ENCODE measurements at places on chromosomes 5 and 9.
A peak's percentile ranks its signal among the peaks of the same experiment; 100 is the strongest.

DNA sequence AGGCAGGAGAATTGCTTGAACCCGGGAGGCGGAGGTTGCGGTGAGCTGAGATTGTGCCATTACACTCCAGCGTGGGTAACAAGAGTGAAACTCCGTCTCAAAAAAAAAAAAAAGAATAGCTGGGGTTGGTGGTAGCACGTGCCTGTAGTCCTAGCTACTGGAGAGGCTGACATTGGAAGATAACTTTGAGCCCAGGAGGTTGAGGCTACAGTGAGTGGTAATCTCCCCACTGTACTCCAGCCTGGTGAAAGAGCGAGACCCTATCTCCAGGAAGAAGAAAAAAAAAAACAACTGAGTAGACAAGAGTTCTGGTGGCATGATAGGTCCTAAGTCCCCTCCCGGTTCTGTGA lies 26.3 kb downstream of the GOLGA2 start:
- no peak overlapping the region for H3K4me3 ChIP-seq
- no peak for DNase-seq
- H3K36me3 ChIP-seq: no peaks in the 10 kb centered on the region
- H3K27me3 ChIP-seq: no peaks in the 10 kb centered on the region
- H3K4me1 ChIP-seq: peaks cover 5% of the 10 kb centered on the region

DNA sequence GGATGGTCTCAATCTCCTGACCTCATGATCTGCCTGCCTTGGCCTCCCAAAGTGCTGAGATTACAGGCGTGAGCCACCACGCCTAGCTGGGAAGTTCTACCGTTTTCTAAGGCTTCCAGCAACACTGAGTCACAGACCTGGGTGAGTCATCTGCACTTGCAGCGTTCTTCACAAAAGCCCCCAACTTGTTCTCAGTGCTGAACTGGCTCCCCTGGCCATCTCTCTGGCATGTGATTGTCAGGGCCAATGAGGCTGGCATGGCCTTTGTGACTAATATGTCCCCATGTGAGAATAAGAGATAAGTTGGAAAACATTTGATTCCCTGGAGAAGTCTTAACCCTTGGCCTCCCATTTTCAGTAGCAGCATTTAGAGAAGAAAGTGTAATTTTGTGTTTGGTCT lies 124.4 kb downstream of the WDR41 start:
- peak overlapping the region; percentile 59 for H3K27ac ChIP-seq
- peaks cover 40% of the 10 kb centered on the region for H3K4me1 ChIP-seq
- H3K27me3 ChIP-seq: no peaks in the 10 kb centered on the region
- no peaks in the 10 kb centered on the region for H3K36me3 ChIP-seq
- no peak overlapping the region for H3K4me3 ChIP-seq

DNA sequence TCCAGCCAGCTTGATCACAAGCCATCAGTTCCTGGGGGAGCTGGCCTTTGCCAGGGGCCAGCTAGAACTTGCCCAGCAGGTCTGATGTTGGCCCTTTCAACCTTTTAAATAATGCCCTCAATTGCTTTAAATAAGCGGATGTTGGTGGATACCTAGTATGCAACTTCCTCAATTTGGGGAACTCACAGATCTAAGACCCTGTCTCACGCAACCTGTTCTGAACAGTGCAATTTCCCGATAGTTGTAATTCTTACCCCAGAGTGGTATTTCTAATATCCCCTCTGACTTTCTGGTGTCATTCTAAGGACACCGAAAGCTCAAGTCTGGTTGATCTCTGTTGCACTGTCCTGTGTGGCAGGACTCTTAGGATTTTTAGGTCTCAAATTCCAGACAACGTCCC lies 23.1 kb downstream of the GALNT12 start:
- no peak overlapping the region for H3K27ac ChIP-seq
- no peak overlapping the region for H3K4me3 ChIP-seq
- no peaks in the 10 kb centered on the region for H3K36me3 ChIP-seq
- H3K4me1 ChIP-seq: no peaks in the 10 kb centered on the region
- no peak for DNase-seq

DNA sequence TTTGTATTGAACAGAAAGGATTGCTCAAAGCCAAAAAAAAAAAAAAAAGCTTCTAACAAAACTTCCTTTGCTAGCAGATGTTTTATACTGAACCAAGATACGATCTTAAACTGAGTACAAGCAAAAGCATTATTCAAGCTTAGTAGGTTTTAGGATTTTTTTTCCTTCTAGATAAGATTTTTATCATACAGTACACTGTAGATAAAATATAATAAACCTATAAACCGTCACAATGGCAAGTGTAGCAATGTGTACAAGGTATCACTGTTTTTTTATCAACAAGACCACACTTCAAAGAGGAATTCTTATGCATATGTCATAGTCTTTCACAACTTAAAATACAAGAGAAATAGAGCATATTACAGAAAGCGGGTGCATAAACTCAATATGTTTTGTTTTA lies 56.5 kb upstream of the TRPM3 start:
- H3K4me1 ChIP-seq: no peaks in the 10 kb centered on the region
- H3K4me3 ChIP-seq: no peak overlapping the region
- no peak overlapping the region for H3K27ac ChIP-seq
- no peaks in the 10 kb centered on the region for H3K27me3 ChIP-seq
- no peaks in the 10 kb centered on the region for H3K36me3 ChIP-seq

DNA sequence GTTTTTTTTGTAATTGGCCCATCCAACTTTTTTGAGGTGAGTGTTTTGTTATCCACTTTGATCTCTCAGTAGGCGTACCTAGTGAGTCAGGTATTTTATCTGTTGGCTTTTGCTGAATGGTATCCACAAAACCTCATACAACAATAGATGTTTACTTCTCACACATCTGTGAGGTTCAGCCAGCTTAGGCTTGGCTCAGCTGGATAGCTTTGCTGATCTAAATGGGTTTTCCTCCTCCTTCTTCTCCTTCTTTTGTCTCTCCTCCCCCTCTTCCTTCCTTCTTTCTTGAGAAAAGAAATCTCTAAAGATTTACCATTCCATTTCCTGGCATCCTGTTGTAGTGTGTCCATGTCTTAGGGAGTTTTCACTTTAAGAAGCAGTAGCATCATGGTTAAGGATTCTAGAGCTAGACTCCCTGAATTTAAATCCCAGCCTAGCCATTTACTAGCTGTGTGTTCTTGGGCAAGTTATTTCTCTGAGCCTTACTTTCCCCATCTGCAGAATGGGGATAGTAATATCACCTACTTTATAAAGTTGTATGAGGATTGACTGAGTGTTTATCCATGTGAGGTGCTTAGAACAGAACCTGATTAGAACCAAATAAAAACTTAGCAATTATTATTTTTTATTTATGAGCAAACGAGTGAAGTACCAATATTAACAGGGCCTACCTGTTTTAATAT lies 126.3 kb downstream of the ARHGAP26 start:
- no peaks in the 10 kb centered on the region for H3K4me1 ChIP-seq
- H3K27me3 ChIP-seq: no peaks in the 10 kb centered on the region
- no peak overlapping the region for H3K27ac ChIP-seq
- H3K4me3 ChIP-seq: no peak overlapping the region

DNA sequence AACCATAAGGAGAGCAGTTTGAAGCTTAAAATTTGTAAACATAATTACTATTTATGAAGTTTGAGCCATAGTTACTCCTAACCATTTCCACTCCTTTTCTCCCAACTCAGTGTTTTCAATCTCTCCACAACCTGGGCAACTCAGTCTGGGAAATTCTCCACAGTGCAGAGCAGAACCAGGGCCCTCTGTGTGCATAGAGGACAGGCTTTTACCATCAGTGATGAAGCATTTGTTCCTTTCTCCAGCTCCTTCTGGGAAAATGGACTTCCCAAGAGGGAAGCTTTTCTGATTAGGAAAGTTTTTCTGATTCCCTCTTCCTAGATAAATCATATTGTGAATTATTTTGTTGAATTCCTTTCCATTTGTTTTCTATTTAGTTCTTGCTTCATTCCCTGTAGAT lies 132.3 kb upstream of the MPDZ start:
- no peak overlapping the region for H3K27ac ChIP-seq
- no peaks in the 10 kb centered on the region for H3K27me3 ChIP-seq
- H3K4me3 ChIP-seq: no peak overlapping the region
- no peaks in the 10 kb centered on the region for H3K36me3 ChIP-seq
- peaks cover 15% of the 10 kb centered on the region for H3K4me1 ChIP-seq

DNA sequence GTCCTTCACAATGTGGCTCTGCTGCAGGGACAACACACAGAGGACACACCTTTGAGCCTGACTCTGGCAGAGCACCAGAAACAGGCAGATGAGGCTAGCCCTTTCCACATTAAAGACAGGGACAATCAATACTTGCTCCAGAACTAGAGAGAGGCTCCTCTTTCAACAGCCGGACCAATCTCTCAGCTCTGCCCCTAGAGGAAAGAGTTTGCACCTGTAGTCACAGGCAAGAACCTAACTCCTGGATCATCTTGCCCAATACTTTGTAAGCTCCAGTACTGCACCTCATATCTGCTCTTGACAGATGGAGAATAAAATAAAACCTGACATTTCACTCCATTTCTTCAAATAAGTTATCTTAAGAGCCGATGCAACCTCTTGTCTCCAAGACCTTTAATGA lies 52.1 kb downstream of the EPB41L4A start:
- no peaks in the 10 kb centered on the region for H3K4me1 ChIP-seq
- H3K36me3 ChIP-seq: no peaks in the 10 kb centered on the region
- no peak overlapping the region for H3K4me3 ChIP-seq
- H3K27me3 ChIP-seq: no peaks in the 10 kb centered on the region
- DNase-seq: no peak

- no peak overlapping the region for H3K4me3 ChIP-seq
- DNase-seq: no peak
- no peaks in the 10 kb centered on the region for H3K36me3 ChIP-seq
- no peaks in the 10 kb centered on the region for H3K27me3 ChIP-seq
- no peaks in the 10 kb centered on the region for H3K4me1 ChIP-seq
Measured at GRCh38 chr5:2168601-2169429, 286.1 kb upstream of the IRX4 start.

GRCh38 chr5:82620957-82621600 lies 342.9 kb upstream of the RPS23 start:
- no peaks in the 10 kb centered on the region for H3K27me3 ChIP-seq
- no peaks in the 10 kb centered on the region for H3K36me3 ChIP-seq
- H3K27ac ChIP-seq: no peak overlapping the region
- no peaks in the 10 kb centered on the region for H3K4me1 ChIP-seq
- DNase-seq: no peak

GRCh38 chr9:80883826-80884579 lies 805.3 kb downstream of the TLE1 start:
- no peak overlapping the region for H3K4me3 ChIP-seq
- H3K27ac ChIP-seq: no peak overlapping the region
- H3K4me1 ChIP-seq: no peaks in the 10 kb centered on the region

DNA sequence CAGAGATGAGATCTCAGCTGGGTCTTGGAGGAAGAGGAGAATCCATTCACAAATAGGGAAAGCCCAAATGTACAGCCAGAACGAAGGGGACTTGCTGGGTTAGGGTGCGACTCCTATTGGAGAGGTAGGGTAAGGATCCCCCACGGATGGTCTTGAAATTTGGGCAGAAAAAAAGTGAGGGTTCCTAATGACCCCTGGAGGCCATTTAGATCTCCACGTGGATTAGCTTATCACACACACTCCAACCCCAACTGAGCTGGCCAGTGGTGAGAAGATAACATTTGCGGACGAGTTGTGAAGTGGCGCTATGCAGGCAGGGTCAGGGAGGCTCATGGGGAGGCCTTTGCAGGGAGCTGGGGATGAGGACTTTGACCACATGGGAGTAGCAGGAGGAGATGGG lies 86.0 kb downstream of the FSTL4 start:
- no peaks in the 10 kb centered on the region for H3K36me3 ChIP-seq
- H3K27ac ChIP-seq: no peak overlapping the region
- no peak for DNase-seq
- no peak overlapping the region for H3K4me3 ChIP-seq
- no peaks in the 10 kb centered on the region for H3K4me1 ChIP-seq
- no peaks in the 10 kb centered on the region for H3K27me3 ChIP-seq

DNA sequence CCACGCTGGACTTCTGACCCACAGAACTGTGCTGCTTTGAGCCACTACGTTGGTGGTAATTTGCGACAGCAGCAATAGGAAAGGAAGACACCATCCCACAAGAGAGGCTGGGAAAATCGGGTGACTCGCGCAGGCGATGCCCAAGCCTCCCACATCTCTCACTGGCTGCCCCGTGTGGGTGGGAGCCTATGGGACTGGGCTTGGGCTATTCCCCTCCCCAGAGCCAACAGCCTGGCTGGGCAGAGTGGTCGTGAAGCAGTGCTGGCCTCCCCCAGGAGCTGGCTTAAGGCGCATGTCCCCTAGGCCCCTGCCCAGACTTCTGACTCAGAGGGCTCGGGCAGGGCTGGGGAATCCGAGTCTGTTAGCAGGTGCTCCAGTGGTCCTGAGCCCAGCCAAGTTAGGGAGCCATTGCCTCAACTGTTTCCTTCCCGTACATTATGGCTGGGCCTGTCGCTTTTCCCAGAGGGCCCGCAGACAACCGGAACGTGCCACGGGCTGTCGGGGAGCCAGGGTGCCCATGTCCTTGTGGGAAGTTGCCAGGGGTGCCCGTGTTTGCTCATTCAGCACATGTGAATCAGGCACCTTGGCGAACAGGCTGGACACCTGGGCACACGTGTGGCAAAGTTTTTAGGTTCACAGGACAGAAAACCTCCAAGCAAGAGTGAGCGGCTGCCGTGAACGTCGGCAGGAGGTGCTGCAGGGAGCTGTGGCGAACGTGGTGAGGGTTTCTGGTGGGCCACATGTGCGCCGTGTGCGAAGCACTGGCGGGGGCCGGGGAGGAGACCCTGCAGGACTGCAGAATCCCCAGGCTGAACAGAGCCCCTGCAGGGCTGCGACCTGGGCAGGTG lies 7.0 kb upstream of the RASGEF1C start:
- H3K36me3 ChIP-seq: no peaks in the 10 kb centered on the region
- H3K27ac ChIP-seq: no peak overlapping the region
- H3K27me3 ChIP-seq: no peaks in the 10 kb centered on the region
- H3K4me3 ChIP-seq: no peak overlapping the region

GRCh38 chr5:151267491-151268260 lies 14.7 kb downstream of the GM2A start:
- no peak overlapping the region for H3K27ac ChIP-seq
- H3K4me3 ChIP-seq: no peak overlapping the region
- no peak for DNase-seq
- no peaks in the 10 kb centered on the region for H3K4me1 ChIP-seq
- H3K27me3 ChIP-seq: no peaks in the 10 kb centered on the region

GRCh38 chr9:77876091-77876490 lies 155.5 kb downstream of the GNAQ start:
- no peak overlapping the region for H3K27ac ChIP-seq
- no peaks in the 10 kb centered on the region for H3K36me3 ChIP-seq
- peaks cover 13% of the 10 kb centered on the region for H3K4me1 ChIP-seq
- H3K4me3 ChIP-seq: no peak overlapping the region
- no peak for DNase-seq

- no peaks in the 10 kb centered on the region for H3K36me3 ChIP-seq
- H3K27ac ChIP-seq: no peak overlapping the region
- DNase-seq: no peak
- H3K4me3 ChIP-seq: no peak overlapping the region
Measured at GRCh38 chr5:26864061-26864460, 174.3 kb downstream of the CDH9 start.

Data from thoracic aorta (tissue), 2 donors.